ENCODE measurements at places on chromosomes 4 and X.
A peak's percentile ranks its signal among the peaks of the same experiment; 100 is the strongest.

- DNase-seq, result peak; percentile 43
Measured at GRCh38 chrX:65587616-65588526, 53.3 kb upstream of the LAS1L start.

DNA sequence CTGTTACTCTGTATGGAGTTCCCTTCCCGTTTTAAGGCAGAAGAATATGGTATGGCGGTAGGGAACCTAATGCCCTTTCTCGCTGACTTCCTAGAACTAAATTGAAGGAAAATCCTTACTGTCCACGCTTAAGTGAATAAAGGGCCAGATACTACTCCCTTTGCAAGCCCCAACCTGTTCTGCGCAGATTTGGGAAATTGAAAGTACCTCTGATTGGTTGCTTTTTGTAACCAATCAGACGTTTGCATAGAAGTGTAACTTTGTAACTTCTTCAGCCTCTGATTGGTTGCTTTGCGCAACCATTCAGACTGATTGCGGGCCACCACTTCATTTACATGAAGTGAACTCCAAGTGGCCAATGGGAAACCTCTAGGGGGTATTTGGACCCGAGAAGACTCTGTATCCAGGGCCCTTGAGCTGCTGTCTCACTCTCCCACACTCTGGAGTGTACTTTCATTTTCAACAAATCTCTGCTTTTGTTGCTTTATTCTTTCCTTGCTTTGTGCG, 1.2 kb upstream of the TMEM33 start:
- no peak for DNase-seq

DNA sequence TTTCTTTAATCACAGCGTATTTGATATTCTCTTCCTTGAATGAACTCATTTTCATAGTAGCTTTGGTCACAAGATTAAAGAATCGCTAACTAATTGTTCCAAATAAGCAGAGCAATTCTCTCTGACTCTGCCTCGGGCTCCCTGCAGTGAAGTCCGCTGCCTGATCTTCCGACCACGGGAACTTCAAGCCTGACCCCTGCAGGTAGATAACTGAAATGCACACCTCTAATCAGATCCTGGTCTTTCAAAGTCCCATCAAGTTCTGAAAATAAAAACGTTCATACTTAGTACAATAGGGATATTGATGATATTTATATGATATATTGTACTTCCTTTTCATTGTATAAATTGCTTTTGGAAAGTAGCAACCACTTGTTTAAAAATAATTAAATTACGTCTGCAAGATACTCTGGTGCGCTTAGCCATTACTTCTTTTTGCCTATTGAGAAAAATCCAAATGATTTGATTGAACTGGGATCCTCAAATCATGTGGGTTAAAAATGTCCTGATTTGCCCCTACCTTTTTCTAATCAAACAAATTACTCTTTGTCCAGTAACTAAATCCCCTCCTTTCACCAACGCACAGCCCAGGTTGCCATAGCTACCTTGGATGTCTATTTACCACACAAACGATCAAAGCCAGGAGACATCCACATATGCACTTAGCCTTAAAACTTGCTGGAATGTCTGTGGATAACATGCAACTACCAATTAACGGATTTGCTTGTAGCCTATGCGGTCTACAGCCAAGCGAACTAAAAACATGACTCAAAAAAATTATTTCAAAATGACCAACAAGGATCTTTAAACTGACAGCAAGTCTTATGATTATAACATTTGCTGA, 4.2 kb downstream of the MID1 start:
- DNase-seq, result peak; percentile 45

GRCh38 chr4:63757929-63758328, 651.3 kb downstream of the TECRL start:
- no peak for DNase-seq

- DNase-seq, result no peak
Measured at GRCh38 chr4:78689700-78690323, 86.3 kb upstream of the BMP2K start.

GRCh38 chrX:115632455-115632854, 71.5 kb downstream of the PLS3 start:
- no peak for DNase-seq

GRCh38 chr4:144705601-144706590, 59.9 kb downstream of the HHIP start:
- no peak for DNase-seq

- DNase-seq, result no peak
Measured at GRCh38 chr4:177282284-177282835, 27.3 kb upstream of the NEIL3 start.

DNA sequence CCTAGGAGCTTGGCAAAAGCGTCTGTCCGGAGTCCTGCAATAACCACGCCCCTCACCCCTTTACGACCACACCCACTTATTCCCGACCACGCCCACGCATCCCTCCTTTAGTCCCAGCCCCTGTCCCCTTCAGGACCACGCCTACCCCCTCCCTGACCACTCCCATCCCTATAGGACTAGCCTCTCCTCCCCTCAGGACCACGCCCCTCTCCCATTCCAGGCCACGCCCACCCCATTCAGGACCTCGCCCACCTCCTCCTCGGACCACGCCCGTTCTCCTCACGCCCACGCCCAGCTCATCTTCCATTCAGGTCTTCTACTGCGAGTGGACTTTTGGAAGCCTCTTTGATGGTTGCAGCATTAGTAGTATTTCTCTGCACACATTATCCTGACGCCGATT, 131.2 kb upstream of the STX18 start:
- no peak for DNase-seq

DNA sequence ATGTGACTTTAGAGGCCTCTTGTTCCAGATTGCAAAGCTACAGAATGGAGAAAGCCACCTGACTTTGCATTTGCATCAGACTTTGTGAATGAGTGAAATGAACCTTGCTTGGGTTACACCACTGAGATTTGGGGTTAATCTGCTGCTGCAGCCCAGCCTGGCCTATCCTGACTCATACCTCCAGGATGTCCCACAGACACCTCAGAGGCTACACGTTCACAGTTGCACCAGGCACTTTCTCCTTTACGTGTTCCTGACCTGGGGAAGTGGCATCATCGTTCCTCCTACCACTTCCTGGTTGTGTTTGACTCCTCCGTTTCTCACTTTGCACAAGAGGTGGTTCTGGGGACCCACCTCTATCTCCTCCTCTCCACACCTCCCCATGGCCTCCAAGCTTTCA, 9.2 kb upstream of the SORCS2 start:
- no peak for DNase-seq

- no peak for DNase-seq
Measured at GRCh38 chr4:112431158-112431557, 84.8 kb downstream of the NEUROG2 start.

GRCh38 chr4:99841129-99841528, 24.5 kb downstream of the DAPP1 start:
- DNase-seq, result no peak

DNA sequence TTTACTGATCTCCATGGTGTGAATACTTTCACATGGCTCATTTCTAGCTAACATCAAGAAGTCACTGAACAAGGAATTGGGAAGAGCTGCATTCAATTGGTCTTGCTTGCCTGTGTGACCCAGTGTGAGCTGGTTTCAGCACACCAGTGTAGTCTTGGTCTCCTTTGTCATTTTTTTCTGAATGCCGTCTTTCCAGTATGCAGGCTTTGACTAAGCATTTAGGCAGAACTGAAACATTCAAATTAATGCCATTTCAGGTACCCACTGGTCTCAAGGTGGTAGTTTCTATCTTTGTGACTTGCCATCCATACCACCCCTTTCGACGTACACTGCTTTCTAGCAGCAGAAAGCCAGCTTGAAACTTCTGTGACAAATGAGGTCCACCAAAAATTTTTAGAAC, 550.5 kb upstream of the BOD1L1 start:
- DNase-seq, result no peak

GRCh38 chrX:71143508-71143907, 1.1 kb upstream of the NLGN3 start:
- DNase-seq, result no peak

DNA sequence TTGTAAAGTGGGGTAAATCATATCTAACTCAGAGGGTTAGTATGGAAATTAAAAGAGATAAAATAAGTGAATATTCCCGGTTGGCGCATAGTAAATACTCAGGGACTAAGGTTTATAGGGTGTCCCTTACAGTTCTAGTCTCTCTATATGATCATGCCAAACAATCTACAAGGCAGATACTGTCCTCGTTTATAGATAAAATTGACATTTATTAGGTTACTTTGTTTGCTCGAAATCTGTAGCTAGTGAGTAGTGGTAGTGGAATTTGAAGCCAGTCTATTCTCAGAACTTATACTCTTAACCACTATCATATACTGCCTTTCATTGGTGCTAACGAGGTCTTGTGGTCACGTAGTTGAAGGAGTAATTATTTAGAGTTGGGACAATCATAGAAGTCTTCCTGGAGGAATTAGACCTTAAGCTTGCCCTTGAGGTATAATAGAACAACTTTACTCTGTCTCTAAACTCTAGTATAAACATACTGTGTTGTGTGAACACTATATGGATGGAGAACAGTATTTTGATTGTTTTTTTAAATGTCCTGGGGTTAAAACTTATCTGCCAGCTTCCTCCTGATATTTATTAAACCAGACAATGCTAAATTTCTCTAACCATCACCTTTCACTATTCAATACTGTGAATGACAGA, 324.0 kb downstream of the STIM2 start:
- no peak for DNase-seq

GRCh38 chr4:143514169-143514495, 630 bp downstream of the SMARCA5 start:
- DNase-seq, result no peak

- no peak for DNase-seq
Measured at GRCh38 chr4:88812420-88812819, 114.8 kb upstream of the NAP1L5 start.

DNA sequence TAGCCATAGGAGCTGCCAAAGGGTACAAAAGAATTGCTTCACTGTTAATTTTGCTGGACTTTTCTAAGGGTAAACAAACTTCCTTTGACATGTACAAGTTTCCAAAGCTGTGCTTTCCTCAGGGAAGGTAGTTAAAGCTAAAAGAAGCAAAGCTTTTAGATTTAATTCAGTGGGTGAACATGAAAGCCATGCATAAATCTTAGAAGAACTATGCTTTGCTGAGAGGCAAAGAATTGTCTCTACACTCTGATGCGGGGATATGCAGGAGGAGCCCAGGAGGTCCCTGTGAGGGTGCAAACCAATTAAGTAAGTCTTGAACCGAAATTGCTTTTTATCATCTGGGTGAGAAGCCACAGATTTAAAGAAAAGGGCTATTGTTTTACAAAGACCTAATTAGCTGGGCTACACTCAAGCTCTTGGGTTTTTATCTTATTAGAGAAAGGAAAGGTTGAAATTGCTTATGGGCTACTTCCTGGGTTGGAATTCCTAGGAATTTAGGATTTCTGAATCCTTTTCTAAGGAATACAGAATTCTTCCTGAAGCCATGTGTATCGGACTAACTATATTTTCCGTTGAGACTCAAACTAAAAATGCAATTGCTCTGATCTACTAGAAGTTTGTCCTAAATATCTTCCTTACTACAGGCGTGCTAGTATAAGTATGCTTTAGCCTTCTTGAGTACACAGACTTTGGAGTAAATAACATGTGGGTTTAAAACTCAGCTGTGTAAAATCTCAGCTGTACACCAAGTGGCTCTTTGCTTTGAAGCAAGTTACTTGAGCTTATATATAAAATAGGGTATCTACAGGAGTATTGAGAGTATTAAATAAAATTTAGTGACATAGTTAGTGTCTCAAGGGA, 188.4 kb upstream of the ANK2 start:
- DNase-seq, result no peak

GRCh38 chrX:46202733-46203514, 342.3 kb downstream of the ZNF674 start:
- no peak for DNase-seq
